ENCODE measurements at places on chromosomes 12 and 14. TPM values are rescaled to one million over a fixed set of nuclear protein-coding genes. Genes with fewer than 3 reads are reported as not detected.

NRIP2 gene
- not detected for total RNA-seq

FRMD6 gene
- total RNA-seq = 1.7 TPM

PTPRO gene
- total RNA-seq = 0.94 TPM

PMCH gene
- total RNA-seq = 1.6 TPM

TAS2R8 gene
- total RNA-seq = not detected

GRIP1 gene
- 1.1 TPM for total RNA-seq

DBX2 gene
- total RNA-seq = not detected

SMCO2 gene
- not detected for total RNA-seq

CBLN3 gene
- total RNA-seq = 3.2 TPM

NID2 gene
- total RNA-seq = not detected

KCNA5 gene
- total RNA-seq = not detected

TEX52 gene
- not detected for total RNA-seq

KLHL33 gene
- 0.72 TPM for total RNA-seq

RNASE4 gene
- total RNA-seq = 0.17 TPM

SLCO1B3 gene
- total RNA-seq = not detected

SPX gene
- total RNA-seq = 0.76 TPM

FAM222A gene
- 2.3 TPM for total RNA-seq

ADAM20 gene
- total RNA-seq = 0.72 TPM

MYH6 gene
- total RNA-seq = not detected

HOXC12 gene
- total RNA-seq = not detected

DYNLL1 gene
- total RNA-seq = 99.0 TPM

DERA gene
- total RNA-seq = 14.8 TPM

PHLDA1 gene
- 42.0 TPM for total RNA-seq

PYGL gene
- total RNA-seq = 1.3 TPM

SRGAP1 gene
- total RNA-seq = not detected

KERA gene
- total RNA-seq = not detected

REP15 gene
- total RNA-seq = not detected

DTX1 gene
- total RNA-seq = 7.8 TPM

B4GALNT3 gene
- total RNA-seq = 0.39 TPM

SLC4A8 gene
- total RNA-seq = 3.5 TPM

C1QL4 gene
- total RNA-seq = not detected

KRT80 gene
- not detected for total RNA-seq

MTRFR gene
- total RNA-seq = 31.0 TPM

RASSF9 gene
- total RNA-seq = not detected

TMEM30B gene
- total RNA-seq = 2.1 TPM

GSKIP gene
- 10.9 TPM for total RNA-seq

LRR1 gene
- 11.2 TPM for total RNA-seq

KIF21A gene
- total RNA-seq = 10.7 TPM

Data from CD4-positive, CD25-positive, alpha-beta regulatory T cell (primary cell).